ENCODE measurements at places on chromosomes 7 and 10. TPM values are rescaled to one million over a fixed set of nuclear protein-coding genes. Genes with fewer than 3 reads are reported as not detected.

Gene MEOX2
- total RNA-seq: 38.2 TPM

Gene RASA4B
- 12.1 TPM for total RNA-seq

Gene ACTL6B
- not detected for total RNA-seq

Gene RNF32
- total RNA-seq: 0.33 TPM

Gene BAIAP2L1
- total RNA-seq: 1.5 TPM

Gene OPALIN
- not detected for total RNA-seq

Gene CDK13
- total RNA-seq: 44.9 TPM

Gene PRF1
- 5.2 TPM for total RNA-seq

Gene RBP4
- total RNA-seq: 3.2 TPM

GRCh38 chr10:129932751-129933433, 31.2 kb downstream of the EBF3 start:
- DNase-seq: peak; percentile 50

GRCh38 chr7:36686499-36686898, 37.8 kb downstream of the AOAH start:
- no peak for DNase-seq

DNA sequence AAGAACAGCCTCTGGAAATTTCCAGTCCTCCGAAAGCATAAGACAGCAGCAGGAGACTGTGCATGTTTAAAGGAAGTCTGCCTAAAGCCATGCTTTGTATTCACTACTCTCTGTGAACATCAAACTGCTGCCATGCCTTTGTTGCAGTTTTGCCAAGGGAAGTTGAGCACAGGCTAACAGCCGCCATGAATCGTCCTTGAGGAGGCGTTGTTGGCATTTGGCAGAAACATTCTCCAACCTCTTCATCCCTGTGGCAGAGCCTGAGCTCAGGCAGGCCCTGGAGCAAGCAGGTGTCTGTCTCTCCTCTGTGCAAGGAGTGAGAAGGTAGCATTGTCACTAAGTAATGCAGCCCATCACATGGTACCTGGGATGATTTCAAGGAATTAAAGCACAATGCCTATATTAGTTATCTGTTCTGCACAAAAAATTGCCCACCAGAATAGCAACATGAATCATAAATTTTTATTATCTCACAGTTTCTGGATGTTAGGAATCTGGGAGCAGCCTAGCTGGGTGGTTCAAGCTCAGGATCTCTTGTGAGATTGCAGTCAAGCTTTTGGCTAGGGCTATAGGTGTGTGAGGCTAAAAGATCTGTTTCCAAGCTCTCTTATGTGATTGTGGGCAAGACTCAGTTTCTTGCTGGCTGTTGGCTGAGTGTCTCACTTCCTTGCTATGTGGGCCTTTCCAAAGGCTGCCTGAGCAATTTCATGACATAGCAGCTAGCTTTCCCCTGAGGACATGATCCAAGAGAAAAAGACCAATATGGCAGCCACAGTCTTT, 46.5 kb upstream of the KIAA1217 start:
- no peak for DNase-seq

- peak; percentile 97 for DNase-seq
Measured at GRCh38 chr7:74033372-74034311, 5.7 kb downstream of the ELN start.

DNA sequence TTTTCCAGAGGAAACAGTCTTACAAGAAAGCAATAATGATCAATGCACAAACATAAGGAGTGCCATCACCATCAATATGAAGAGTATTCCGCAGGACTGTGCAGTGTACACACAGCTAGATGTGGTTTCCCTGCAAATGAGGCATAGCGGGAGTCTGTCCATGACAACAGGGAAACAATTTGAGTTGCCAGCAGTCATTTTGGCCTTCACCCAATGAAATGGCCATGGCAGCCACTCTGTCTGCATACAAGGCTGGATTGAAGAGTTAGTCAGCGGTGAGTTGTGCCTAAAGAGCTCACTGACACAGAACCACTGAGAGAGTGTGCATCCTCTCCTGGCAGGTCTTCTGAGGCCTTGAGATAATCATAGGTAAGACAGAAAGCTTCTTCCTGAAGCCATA, 303.3 kb downstream of the IPMK start:
- no peak for DNase-seq

DNA sequence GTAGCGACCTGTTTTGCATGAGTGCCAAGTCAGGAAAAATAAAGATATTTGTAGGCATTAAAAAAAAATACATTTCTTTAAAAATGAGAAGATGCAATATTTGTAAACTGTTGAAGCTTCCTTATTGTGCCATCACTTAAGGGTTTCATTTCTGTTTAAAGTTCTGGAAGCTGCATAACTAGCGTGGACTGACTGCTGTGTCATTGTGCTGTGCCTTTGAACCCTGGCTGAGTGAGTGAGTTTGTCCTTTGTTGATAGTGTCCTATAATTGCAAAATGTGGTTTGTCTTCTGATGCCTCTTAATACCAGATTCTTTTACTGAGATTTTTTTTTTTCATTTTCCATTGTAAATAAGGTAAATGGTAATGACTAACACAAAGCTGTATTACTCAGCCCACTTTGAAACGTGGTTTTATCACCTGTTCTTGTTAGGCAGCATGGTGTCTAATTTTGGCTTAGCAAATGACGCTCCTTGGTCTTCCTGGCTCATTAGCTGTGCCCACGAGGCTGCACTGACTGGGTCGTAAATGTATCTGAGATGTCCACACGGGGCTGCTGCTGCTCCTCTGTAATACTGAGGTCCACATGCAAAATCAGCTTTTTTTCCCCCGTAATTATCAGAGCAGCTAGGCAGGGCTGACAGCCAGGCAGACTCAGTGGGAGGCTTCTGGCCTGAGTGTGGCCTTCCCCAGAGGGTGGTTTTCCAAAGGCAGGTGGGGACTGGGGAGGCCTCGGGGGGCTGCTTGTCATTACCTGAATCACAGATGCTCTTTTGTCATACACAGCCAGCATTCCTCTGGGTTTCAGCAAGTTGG, 14.8 kb downstream of the ZSCAN25 start:
- no peak for DNase-seq

DNA sequence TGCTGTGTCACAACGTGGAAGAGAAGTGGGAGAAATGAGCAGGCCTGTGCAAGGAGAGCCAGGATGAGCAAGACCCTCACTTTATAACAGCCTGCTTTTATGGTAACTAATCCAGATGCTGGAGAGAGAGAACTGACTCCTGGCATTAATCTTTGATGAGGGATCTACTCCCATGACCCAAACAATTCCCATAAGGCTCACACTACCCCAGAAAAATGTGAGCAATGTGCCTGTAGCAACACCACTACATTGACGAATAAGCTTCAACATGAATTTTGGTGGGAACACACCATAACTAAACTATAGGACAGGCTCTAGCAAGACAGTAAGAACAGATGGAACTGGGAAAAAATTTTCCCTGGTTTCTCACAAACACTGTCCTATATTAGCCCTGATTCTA, 173.6 kb upstream of the PRSS58 start:
- no peak for DNase-seq

- no peak for DNase-seq
Measured at GRCh38 chr10:96411716-96412320, 53.0 kb upstream of the OPALIN start.

GRCh38 chr7:50782375-50783208, at the start of gene GRB10:
TSS of gene GRB10 (minus strand) at chr7:50782896. CDS start at chr7:50732322, 50,574 bp downstream.
- DNase-seq: peak; percentile 81

GRCh38 chr10:9382533-9382866, 1328.0 kb downstream of the GATA3 start:
- no peak for DNase-seq

- DNase-seq: no peak
Measured at GRCh38 chr7:37352974-37353948, 95.4 kb downstream of the ELMO1 start.

GRCh38 chr7:24660546-24660945, 87.3 kb downstream of the PALS2 start:
- no peak for DNase-seq

DNA sequence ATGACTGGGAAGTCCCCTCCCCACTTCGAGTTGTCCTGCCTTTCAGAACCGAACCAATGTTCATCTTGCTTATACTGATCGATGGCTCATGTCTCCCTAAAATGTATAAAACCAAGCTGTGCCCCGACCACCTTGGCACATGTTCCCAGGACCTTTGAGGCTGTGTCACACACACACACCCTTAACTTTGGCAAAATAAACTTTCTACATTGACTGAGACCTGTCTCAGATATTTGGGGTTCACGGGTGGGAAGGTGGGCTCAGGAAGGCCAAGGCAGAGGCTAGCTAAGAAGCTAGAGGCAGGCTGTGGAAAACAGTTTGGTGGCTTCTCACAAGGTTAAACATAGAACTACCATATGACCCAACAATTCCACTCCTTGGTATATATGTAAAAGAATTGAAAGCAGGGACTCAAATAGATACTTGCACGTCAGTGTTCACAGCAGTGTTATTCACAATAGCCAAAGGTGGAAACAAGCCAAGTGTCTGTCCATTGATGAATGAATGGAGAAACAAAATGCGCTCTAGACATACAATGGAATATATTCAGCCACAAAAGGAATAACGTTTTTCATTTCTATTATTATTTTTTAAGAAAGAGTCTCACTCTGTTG, 15.4 kb downstream of the PRF1 start:
- DNase-seq: no peak

GRCh38 chr10:88028654-88029053, 165.2 kb downstream of the PTEN start:
- DNase-seq: no peak

DNA sequence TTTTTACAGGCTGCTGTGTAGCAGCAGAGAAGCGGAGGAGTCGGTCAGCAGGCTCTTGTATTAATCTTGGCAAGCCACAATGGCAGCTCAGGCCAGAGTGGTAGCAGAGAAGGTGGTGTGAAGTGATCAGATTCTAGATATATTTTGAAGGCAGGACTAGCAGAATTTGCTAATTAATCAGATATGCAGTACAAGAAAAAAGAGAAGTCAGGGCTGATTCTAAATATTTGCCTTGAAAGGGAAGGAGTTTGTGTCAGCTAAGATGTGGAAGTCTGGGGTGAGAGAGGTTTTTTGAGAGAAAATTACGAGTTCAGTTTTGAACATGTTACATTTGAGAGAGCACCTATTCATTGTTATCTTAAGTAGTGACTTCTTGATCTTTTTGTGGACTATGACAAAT, 176.3 kb downstream of the WNT2 start:
- DNase-seq: no peak

- no peak for DNase-seq
Measured at GRCh38 chr7:18626717-18627116, 131.2 kb downstream of the HDAC9 start.

GRCh38 chr7:33685981-33686683, 219.2 kb upstream of the BMPER start:
- no peak for DNase-seq

GRCh38 chr10:127196282-127197153, at the start of gene INSYN2A:
TSS of gene INSYN2A (minus strand) at chr10:127196591. CDS start at chr10:127176395, 20,196 bp downstream.
- DNase-seq: no peak

- DNase-seq: no peak
Measured at GRCh38 chr7:146235195-146235594, 118.6 kb downstream of the CNTNAP2 start.

DNA sequence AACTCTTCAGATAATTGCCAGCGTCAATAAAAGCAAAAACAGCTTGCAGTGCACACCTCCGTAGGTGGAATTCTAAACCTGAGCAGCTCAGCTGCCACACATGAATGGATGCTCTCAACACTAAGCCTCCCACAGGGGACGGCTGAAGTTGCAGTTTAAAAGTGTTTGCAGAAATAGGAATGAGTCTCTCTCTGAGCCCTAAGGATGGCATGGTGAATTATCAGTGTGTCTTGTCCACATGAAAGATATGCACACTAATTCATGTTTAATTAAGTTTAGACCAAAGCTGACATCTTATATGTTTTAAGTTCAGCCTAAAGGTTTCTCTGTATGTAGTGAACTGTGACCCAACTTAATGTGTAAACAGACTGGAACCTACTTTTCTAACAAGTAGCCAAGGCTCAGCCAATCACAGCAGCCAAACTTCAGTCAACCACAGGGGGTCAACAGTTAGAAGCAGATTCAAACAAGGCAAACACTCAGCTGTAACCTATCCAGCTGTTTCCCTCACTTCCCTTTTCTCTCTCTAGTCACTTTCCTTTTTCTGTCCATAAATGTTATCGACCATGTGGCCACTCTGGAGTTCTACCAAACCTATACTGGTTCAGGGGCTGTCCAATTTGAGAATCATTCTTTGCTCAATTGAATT, 38.1 kb downstream of the CTTNBP2 start:
- no peak for DNase-seq

DNA sequence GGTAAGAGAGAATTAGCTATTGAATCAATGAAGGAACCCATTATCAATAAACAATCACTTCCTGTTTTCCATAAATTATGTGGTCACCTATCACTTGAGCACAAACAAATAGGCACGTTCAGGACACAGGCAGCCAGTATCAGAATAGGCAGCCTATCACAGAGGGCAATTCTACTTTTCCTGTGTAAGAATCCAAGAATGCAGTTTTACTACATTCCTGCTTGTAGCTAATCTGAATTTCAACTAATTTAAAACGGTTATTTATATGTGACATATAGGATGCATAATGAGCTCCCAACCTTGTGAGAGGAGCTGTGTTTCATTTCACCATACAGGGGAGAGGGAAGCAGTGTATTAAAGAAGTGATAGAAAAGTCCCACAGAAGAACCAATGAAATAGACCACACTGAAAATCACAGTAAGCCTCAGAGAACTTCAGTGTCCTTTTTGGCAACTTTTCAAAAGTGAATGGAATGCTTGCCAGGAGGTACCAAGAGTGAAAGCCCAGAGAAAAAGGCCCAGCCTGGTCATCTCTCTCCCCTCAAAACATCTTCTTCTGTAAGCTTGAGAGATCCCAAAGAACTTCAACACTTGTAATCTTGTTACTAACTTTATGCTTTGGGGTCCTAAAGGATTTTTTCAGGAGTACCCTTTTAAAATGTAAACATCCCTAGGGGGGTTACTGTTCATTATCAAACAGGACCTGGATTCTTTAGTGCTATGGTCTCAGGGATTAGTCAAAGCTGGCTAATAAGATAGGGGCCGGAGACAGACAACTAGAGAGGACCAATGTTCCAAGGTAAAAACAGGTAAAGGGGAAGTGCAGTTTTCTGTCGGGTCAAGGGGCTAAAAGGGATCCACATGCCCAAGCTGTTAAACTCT, 1.3 kb downstream of the IMMP2L start:
- no peak for DNase-seq

- DNase-seq: no peak
Measured at GRCh38 chr10:21174715-21175495, 277.8 kb upstream of the NEBL start.

GRCh38 chr10:124566981-124567835, 105.6 kb downstream of the LHPP start:
- peak; percentile 62 for DNase-seq

DNA sequence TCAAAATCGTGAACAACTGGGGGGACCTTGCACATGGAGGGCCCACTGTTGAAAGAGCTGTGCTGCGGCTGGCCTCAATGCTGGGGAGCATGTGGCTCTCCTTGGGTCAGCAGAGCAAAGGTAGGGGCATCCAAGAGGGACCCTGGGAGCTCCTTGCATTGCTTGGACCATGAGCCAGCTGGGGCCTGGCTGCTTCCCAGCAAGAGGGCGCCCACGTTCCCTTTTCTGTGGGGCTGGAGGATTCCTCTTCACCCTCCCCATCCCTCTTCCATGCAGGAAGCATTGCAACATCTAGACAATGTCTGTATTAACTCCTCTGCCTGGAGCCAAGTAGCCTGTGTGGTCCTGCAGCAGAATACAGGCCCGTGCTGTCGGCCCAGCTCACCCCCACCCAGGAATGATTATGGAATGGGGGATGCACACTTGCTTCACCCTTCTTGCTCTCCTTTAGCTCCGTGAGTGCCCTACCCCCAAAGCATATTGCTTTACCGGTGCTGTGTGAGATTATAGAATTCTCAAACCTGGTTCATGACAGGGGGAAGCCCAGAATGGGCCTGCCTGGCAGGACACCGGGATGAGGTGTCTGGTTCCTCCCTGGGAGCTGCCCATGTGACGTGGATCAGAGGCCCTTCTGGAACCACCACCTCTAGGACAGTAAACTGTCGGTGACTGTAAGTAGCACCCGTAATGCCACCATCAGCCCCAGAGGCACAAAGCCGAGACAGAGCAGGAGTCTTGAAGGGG, 61.9 kb downstream of the SYPL1 start:
- DNase-seq: peak; percentile 84

Data from posterior vena cava (tissue), 2 donors.